Iris pigment epithelial cell (primary cell): ENCODE measurements at places on chromosomes 3 and 15.

DNA sequence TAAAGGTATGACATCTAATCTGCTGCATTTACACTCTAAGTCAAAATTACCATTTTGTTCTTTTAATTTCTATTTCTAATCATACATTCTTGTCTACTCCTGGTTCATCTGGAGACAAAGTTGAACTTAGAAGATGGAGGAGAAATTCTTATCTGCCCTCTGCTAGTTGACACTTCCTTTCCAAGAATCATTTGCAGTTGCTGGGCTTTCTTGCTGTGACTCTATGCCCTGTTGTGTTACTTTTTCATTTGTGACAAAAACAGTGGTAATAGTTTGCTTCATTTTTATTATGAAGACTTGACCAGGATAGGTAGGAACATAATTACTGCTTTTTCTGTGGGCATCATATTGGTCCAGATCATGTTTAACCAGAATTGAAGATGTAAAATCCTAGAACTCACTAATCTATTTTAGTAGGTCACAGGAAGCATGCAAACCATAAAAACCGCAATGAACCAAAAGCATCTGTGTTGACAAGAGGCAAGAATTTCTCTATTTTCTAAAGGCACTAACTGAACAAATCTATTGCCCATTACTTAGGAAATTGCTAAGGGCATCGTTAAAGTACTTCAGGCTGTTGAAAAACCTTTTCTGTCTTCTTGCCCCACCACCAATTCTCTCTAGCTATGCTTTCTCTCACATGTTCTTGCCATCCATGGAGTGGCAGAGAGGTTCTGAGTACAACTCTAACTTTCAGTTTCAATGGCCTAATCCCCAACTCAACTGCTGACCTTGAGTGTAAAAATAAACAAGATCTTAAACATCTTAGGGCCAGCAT is 4.2 kb upstream of the CCR2 start:
- no peak for DNase-seq

- no peak for DNase-seq
Observed at GRCh38 chr3:94050546-94050945, 12.2 kb downstream of the DHFR2 start.

- DNase-seq, result no peak
Observed at GRCh38 chr3:141266797-141267555, 35.4 kb downstream of the PXYLP1 start.

- peak; percentile 94 for DNase-seq
Observed at GRCh38 chr3:177357352-177358090, 160.2 kb upstream of the TBL1XR1 start.

DNA sequence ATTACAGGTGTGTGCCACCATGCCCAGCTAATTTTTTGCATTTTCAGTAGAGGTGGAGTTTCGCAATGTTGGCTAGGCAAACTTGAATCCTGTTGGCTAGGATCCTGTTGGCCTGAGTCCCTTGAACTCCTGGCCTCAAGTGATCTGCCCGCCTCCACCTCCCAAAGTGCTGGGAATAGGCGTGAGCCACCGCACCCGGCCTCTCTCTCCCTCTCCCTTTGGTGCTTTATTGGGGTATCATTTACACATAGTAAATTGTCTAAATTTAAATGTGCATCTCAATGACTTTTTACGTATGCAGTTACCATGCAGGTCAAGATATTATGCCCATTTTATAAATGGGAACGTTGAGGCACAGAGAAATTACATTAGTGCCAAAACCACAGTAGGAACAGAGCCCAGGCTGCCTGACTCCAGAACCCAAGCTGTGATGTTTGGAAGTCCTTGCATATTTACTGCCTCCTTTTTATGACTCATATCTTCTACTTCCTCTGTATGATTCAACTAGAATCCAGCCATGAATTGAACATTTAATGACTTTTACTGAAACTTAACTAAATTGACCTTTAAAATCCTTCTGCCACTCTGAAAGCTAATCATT is 34.0 kb upstream of the RPP14 start:
- DNase-seq, result peak; percentile 95

DNA sequence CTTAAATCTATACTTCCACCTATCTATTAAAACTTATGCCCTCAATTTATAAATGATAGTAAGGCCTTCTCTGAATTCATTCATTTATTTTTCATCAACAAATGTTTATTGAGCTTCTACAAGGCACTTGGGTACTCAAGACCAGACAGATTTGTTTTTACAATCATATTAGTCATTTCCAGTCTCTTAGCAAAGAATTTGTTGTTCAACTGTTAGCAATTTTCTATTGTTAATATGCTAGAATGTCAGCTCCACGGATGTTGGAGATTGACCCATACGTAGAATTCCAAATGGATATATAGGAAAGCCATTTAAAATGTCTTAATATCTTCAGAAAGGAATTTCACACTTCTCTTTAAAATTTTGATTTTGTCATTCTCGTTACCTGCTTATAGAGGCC is 36.7 kb downstream of the ZBTB38 start:
- peak; percentile 80 for DNase-seq

DNA sequence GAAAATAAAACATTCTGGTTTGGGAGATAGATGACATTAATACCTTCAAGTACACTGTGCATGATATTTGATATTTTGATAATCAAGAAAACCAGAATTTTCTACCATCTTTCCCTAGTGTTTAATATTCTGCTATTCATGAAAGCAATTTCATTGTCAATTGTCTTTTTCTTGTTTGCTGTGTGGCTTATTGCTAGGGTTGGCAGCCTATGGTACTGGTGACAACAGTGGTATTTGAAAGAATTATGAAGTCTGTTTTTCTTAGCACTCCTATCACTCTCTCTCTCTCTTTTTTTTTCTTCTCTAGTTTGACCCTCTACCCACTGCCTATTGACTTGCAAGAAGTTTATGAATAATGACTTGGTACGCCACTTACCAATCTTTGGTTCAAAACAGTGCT is 15.4 kb downstream of the RNF13 start:
- no peak for DNase-seq

- no peak for DNase-seq
Observed at GRCh38 chr15:78389322-78389721, 48.7 kb upstream of the IREB2 start.

GRCh38 chr3:79534727-79535126 is 233.1 kb downstream of the ROBO1 start:
- DNase-seq, result peak; percentile 31

GRCh38 chr3:52043750-52044149 is 12.6 kb downstream of the DUSP7 start:
- DNase-seq, result no peak

DNA sequence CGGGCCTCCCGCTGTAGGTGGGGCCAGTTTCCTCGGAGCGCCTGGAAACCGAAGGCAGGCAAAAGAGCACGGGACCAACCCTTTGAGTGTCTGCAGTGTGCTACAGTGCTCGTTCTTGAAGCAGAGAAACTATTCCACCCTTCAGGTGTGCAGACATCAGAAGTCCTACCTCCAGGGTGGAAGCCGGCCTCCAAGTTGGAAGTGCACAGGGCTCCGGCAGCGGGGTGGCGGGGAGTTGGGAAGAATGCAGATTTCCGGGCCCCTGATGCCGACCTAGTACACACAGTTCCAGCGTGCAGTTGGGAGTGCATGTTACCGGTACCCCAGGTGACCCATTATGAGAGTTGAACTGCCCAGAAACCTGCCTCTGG is 3.0 kb downstream of the KLF13 start:
- no peak for DNase-seq

DNA sequence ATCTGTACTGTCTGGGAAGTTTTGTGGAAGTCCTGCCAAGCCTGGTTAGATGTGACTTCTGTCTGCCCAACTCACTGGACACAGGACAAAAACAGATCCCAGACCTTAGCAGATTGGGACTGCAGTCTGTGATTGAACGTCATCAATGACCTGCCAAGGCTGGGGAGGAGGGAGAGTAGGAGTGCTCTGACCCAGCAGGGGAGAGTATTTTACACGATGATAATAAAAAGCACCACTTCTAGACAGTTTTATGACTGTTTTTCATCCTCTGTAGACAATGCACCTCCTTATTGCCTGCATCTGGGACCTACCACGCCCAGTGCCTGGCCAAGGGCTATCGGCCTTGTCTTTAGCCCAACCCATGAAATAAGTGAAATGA is 102.3 kb upstream of the NR2E3 start:
- no peak for DNase-seq

GRCh38 chr15:90071220-90071807 is 31.0 kb downstream of the IDH2 start:
- DNase-seq, result peak; percentile 85

- no peak for DNase-seq
Observed at GRCh38 chr3:63943678-63944077, 31.5 kb upstream of the SCAANT1 start.

DNA sequence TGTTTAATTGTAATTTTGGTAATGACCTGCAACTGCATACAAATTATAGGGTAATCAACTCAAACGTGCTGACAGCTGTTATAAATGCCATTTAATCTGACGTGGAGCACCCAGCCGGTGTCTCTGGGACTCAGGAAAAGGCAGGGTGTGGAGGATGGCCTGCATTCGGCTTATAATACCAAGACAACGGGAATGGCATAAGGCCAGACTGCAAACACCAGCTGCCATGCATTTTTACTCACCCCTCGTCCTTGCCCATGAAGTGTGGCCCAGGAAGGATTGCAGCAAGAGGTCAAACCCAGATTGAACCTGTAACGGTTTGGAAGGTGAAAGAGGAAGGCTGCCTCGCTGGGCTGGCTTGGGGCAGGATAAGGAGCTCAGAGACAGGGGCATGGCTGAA is 96.4 kb downstream of the WNT7A start:
- DNase-seq, result no peak

- peak; percentile 9 for DNase-seq
Observed at GRCh38 chr3:169886671-169887070, 16.9 kb upstream of the LRRC31 start.

DNA sequence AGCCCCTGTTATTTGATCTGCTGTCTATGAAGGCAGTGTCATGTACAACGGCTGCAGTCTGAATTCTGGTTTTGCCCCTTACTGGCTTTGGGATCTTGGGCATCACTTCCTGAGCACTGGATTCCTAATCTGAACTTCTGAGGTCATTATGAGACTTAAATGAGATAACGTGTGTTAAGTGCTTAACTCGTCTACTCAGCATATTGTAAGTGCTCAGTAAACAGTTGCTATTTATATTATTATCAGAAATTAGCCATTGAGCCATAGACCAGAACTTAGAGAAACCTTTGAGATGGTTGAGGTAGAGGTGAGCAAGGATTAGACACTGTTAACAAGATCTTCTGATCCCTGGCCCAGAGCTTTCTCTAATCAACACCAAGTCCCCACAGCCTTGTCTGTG is 284.1 kb upstream of the ONECUT1 start:
- no peak for DNase-seq

- peak; percentile 62 for DNase-seq
Observed at GRCh38 chr3:169147238-169148008, 516.1 kb downstream of the MECOM start.

DNA sequence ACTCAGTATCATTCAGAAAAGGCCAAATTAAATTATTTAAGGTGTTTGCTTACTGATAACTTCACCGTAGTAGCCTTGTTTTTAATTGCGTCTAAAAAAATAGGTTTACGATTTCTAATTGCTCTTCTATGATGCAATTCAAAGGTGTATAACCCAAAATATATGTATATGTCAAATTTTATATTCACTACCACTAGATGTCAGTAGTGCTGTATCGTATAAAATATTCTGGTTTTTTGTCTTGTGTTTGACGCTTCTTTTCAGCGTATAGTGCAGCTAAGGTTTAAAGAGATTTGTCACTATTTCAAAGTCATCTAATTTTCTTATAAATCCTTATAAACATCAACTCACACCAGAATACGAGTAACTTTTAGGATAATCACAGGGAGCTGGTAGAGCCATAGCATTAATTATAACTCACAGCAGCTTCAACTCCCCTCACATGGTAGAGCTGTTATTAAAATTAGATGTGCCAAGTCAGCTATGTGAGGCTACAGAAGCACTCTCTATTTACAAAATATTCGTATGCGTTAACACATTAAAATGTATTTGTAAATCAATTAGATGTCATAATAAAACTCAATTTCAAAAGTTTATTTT is 3.5 kb downstream of the PFN2 start:
- DNase-seq, result peak; percentile 58

DNA sequence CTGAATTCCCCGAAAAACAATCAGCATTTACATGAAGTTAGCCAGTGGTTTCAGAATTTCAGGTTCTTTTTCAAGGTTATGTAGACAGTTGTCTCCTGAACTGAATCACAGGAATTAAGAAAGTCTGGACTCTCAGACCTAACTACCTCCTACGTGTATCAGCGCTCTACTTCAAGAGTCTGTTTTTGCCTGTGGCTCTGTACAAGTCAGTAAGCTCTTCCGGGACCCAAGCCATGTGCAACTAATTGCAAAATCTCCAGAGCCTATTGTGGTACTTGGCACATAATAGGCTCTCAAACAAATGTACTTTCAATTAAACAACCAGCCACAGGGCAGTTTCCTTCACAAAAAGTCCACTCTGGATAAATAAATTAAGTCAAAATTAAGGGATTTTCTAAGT is 414.2 kb downstream of the PDCD6IP start:
- peak; percentile 91 for DNase-seq

DNA sequence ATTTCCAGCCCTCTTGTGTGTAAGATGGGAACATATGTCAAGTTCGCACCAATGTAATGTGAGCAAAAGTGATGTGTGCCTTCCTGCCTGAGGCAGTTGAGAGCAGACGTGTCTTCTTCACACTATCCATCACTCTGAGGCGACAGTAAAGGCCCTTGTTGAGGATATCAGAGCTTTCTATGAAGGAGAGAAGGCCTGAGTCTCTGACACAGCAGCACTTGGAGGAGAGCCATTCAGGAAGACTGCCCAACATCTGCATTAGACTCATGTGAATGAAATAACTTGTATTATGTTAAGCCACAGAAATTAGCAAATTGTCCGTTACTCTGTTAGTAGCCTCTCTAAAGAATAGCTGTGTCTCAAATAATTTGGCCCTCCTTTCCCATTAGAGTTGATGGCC is 108.8 kb upstream of the CCDC54 start:
- DNase-seq, result no peak

GRCh38 chr3:121998030-121998580 is 23.9 kb downstream of the ILDR1 start:
- DNase-seq, result peak; percentile 64

DNA sequence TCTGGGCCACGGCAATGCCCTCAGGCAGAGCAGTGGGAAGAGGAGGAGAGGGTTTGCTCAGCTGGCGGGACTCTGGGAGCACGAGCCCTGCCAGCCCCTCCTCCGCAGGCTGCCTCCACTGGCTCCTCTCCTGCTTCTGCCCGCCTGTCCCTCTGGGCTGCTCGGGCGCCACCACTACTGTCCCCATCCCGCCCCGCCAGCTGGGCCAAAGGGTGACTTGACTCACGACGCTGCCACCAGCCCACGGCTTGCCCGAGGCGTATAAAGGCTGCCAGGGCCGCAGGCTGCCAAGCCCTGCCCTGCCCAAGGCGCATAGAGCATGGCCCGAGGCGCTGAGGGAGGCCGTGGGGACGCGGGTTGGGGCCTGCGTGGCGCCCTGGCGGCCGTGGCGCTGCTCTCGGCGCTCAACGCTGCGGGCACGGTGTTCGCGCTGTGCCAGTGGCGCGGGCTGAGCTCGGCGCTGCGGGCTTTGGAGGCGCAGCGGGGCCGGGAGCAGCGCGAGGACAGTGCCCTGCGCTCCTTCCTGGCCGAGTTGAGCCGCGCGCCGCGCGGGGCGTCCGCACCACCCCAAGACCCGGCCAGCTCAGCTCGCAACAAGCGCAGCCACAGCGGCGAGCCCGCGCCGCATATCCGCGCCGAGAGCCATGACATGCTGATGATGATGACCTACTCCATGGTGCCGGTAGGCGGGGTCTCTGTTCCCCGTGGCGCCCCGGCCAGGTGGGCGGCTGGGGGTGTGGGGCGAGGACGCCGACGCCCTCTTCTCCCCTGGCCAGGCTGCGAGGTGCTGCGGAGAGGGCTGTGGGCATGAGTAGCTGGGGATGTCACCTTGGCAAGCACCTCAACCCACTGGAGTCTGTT is at the start of gene GLDN:
Gene GLDN (plus strand): TSS at position 290 of the 861 bp plus-strand sequence. CDS start 30 bp downstream, at position 320.
- peak; percentile 36 for DNase-seq
